ENCODE measurements at places on chromosomes 1 and 21. TPM values are rescaled to one million over a fixed set of nuclear protein-coding genes. Genes with fewer than 3 reads are reported as not detected.

DNA sequence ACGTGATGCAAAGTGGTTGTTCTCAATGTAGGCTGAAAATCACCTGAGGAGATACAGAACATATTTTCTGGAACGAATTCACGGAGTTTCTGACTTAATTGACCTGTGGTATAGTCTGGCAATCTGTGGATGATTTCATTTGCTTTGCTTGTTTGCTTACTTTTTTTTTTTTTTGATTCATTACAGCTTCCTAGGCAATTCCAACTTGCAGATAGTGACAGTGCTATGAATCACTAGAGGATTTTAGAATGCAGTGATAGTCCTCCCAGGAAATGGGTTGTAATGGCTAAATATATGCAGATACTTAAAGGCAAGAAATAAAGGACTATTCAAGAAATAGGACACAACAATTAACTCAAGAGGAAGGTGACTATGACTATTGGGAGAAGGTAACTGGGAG, 1378.1 kb upstream of the PRMT6 start:
- no peak for DNase-seq

GRCh38 chr1:212858461-212859265, 588 bp downstream of the FLVCR1 start:
- DNase-seq: no peak

- no peak for DNase-seq
Measured at GRCh38 chr1:178506177-178506576, 6.7 kb upstream of the TEX35 start.

GRCh38 chr1:178962853-178963711, 62.6 kb upstream of the FAM20B start:
- DNase-seq: no peak

- DNase-seq: no peak
Measured at GRCh38 chr21:31470896-31471694, 127.0 kb upstream of the TIAM1 start.

The GPX7 gene
- 29.3 TPM for total RNA-seq
